Astrocyte (in vitro differentiated cells and primary cell): ENCODE measurements at places on chromosomes 12 and 14. TPM values are rescaled to one million over a fixed set of nuclear protein-coding genes. Genes with fewer than 3 reads are reported as not detected.

The STAB2 gene
- total RNA-seq: not detected in 2 replicates

The RPS6KL1 gene
- total RNA-seq: 0.70 and 1.7 TPM in 2 replicates

The C12orf54 gene
- total RNA-seq: 1.2 and 1.8 TPM in 2 replicates

DNA sequence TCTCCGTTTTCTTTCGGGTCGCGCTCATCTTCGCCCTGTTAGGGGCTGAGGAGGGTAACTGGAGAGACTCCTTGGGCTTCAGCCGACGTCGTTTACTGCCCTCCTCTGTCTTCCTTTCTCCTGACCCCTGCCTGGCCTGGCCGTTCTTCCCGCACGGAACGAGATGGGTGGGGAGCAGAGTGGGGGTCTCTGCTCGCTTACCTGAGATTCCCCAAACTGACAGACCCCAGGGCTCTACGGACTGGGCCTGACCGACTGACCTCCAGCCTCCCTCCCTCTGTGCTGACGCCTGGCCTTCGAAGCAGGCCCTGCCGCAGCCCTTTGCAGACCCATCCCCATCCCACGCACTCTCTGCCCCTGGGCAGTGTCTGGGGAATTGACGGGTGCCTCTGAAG lies 439 bp downstream of the GOLGA5 start:
- H3K36me3 ChIP-seq: peaks cover 16% of the 10 kb centered on the region
- H3K4me3 ChIP-seq: peak overlapping the region; percentile 93
- DNase-seq: peak; percentile 14
- H3K27ac ChIP-seq: peak overlapping the region; percentile 97

DNA sequence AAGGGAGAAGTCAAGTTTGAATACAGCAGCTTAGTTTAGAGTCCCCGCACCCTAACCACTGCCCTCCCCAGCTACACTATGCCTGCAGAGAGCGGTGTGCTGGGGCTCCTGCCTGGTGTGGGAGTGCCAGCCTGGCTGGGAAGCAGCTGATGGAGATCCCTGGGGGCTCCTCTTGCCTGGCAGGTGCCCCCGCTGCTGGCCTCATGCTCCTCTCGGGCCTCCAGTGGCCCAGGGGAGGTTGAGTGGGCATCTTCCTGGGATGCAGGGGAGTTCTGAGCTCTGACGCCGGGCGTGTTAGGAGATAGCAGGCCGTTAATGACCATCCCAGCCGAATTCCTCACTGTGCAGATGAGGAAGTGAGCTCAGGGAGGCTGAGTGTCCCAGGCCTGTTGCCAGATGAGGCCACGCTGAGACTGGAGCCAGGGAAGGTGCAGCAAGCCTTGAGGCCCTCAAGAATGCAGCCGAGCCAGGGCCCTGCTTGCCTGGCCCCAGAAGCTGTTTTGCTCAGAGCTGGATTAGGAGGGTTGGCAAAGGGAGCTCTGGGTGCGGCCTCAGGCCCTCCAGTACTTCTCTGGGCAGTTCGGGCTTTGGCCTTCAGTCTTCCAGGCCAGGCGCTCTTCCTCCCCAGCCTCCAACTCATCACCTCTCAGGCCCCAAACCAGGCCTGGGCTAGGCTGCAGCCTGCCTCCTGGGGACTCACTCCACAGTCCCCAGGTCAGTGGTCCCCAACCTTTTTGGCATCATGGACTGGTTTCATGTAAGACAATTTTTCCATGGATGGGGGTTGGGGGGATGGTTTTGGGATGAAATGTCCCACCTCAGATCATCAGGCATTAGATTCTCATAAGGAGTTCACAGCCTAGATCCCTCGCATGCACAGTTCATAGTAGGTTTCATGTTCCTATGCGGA lies 6.6 kb upstream of the CYP46A1 start:
- H3K27ac ChIP-seq: no peak overlapping the region
- H3K4me3 ChIP-seq: no peak overlapping the region
- no peaks in the 10 kb centered on the region for H3K27me3 ChIP-seq
- H3K36me3 ChIP-seq: no peaks in the 10 kb centered on the region
- peak; percentile 43 for DNase-seq

DNA sequence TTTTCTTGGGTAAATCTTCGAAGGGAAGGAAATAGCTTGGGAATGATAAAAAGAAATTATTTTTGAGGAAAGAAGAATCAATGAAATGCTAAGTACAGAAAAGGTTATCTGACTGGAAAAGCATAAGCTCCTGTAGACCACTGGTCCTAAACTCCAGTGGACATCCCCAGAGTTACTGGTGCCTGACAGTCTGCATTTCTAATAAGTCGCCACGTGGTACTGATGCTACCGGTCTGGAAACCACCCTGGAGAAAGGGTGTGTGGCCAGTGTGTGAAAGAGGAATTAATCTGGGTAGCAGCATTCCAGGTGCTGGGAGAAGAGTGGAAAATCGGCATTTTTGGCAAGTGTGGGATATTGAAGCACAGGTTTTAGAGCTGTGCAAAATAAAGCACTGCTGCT lies 73.3 kb downstream of the FBXW8 start:
- peaks cover 12% of the 10 kb centered on the region for H3K4me1 ChIP-seq
- no peak overlapping the region for H3K27ac ChIP-seq
- H3K4me3 ChIP-seq: no peak overlapping the region
- DNase-seq: no peak
- no peaks in the 10 kb centered on the region for H3K27me3 ChIP-seq

GRCh38 chr12:29559198-29559597 lies 61.7 kb upstream of the OVCH1 start:
- no peak overlapping the region for H3K4me3 ChIP-seq
- DNase-seq: no peak
- no peaks in the 10 kb centered on the region for H3K27me3 ChIP-seq
- H3K4me1 ChIP-seq: no peaks in the 10 kb centered on the region
- no peaks in the 10 kb centered on the region for H3K36me3 ChIP-seq

GRCh38 chr12:41190338-41190737 lies 2.2 kb downstream of the PDZRN4 start:
- DNase-seq: peak; percentile 6
- no peak overlapping the region for H3K4me3 ChIP-seq
- no peak overlapping the region for H3K27ac ChIP-seq
- peaks cover 8% of the 10 kb centered on the region for H3K4me1 ChIP-seq
- H3K27me3 ChIP-seq: peaks cover 35% of the 10 kb centered on the region

- H3K27me3 ChIP-seq: no peaks in the 10 kb centered on the region
- DNase-seq: no peak
- no peak overlapping the region for H3K4me3 ChIP-seq
- H3K27ac ChIP-seq: no peak overlapping the region
- no peaks in the 10 kb centered on the region for H3K4me1 ChIP-seq
Measured at GRCh38 chr12:56773113-56773512, 10.0 kb downstream of the HSD17B6 start.

GRCh38 chr12:69844416-69844815 lies 19.4 kb downstream of the MYRFL start:
- no peak for DNase-seq
- no peaks in the 10 kb centered on the region for H3K27me3 ChIP-seq
- no peaks in the 10 kb centered on the region for H3K4me1 ChIP-seq
- no peak overlapping the region for H3K4me3 ChIP-seq
- no peaks in the 10 kb centered on the region for H3K36me3 ChIP-seq

DNA sequence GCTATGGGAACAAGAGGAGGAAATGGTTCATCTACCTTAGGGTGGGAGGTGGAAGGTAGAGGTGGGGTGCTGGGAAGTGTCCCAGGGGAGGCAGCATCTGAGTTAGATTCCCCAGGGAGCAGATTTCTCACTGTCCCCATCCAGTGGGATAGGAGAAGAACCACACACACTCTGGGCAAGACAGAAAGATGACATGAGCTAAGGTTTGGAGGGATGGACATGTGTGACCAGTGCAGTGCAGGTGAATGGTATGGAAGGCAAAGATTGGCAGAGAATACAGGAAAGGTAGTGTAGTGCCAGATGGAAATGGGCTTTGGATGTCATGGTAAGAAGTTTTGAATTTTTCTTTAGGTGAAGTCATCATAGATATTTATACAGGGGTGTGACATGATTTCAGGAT lies 11.3 kb upstream of the DUSP6 start:
- H3K27me3 ChIP-seq: no peaks in the 10 kb centered on the region
- no peaks in the 10 kb centered on the region for H3K36me3 ChIP-seq
- no peak overlapping the region for H3K27ac ChIP-seq
- peaks cover 4% of the 10 kb centered on the region for H3K4me1 ChIP-seq
